NCI-H2081 (cell line): ENCODE measurements at places on chromosomes 5 and 9.

DNA sequence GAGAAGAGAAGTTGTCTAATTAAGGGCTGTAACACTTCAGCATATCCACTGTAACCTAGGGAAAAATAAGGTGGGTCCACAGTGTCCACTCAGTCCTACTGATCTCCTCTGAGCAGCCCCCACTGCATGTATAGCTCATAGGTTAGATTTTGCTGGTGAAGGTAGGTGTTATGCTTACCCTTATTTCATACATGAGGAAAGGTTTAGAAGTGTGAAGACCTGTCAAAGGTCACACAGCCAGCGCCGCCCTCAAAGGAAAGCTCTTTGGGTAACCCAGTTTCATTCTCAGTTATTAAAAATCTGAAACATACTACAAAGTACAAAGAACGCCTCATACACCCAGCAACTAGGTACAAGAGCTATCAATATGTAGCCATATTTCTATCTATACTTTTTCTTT, 87.2 kb downstream of the TLE4 start:
- no peak for DNase-seq

DNA sequence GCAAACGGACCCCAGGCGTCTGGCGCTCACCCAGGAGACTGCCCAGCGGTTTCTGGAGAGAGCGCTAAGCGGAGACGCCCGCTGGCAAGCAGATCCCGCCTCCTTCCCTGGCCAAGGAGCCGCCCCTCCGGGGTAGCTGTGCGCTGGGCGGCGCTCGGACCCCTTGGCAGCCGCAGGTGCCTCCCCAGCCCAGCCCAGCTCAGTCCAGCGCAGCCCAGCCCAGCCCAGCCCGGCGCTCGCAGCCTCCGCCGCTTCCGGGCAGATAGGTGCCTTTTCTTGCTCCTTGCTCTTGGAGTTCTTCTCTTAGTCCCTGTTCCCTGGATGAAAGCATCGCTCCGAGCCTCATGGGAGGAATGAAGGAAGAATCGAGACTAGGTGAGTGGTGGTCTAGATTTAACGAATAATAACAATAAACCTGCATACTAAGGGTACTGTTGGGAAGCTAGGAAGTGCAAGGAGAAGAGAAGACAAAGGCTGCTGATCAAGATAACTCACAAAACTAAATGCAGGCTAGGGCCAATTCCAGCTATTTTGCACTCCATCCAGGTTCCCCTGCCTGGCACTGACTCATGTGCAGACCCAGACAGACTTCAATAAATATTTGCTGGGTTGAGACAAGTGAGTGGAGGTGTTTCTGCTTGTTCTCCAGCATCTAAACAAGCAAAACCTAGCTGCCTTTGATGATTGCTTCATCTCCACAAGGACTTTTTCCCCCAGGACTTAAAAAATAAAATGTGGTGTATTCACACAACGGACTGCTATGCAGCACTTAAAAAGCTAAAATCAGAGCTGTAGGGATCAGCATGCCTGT, at the start of gene STK32A:
Gene STK32A, plus strand, starts transcription at position 202 of the 811 bp plus-strand sequence. CDS start 4,609 bp downstream, outside the sequence.
- peak; percentile 28 for DNase-seq

DNA sequence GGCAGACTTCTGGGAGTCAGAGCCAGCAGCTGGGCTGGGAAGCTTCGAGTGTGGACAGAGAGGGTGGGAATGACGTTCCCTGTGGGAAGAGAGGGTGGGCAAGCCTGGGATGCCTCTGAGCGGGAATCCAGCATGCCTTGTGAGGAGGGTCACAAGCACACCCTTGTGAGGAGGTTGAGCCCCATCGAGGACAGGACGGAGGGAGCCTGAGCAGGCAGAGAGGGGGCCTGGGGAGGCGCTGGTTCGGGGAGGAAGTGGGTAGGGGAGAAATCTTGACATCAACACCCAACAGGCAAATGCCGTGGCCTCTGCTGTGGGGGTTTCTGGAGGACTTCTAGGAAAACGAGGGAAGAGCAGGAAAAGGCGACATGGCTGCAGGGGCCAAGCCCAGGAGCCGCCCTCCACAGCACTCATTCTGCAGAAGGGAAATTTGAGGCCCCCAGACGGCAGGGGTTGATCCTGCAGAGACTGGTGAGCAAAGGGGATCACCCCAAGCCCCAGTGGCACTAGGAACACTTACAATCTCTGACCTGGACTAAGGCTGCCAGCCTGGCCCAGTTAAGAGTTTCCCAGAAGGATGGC, 1.1 kb upstream of the IL13 start:
- no peak for DNase-seq

DNA sequence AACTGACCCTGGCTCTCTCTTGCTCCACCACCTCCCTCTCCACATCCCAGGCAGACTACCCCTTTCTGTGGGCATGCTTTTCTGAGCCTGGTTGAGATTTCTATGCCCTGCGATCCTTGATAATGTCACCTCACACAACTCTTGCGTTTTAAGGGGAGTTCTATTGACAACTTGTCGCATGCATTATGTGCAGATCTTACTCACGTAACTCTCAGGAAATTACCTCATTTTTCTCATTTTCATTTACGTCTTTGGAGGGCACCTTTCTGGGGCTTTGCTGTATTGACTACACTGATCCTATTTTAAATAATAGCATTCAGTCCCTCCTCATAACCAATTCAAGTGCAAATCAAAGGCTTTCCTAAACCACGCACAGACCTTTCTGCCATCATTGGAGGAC, 140.4 kb upstream of the WWC1 start:
- no peak for DNase-seq

DNA sequence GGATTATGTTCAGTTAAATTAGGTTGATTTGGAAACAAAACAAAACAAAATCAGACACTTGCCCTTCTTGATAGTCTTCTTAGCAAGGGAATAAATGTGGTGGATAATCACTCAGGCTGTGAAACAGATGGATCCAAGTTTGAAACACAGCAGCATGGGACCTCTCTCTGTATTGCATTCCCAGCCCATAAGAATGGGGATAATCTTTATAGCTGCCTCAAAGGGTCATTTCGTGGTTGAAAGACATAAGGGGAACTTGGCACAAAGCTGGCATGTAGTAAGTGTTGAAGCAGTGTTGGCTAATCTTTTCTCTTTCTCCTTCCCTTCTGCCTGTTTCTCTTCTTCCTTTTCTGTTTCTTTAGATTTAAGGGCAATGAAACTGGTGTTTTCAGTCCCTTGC, 333.9 kb upstream of the TLE4 start:
- no peak for DNase-seq

DNA sequence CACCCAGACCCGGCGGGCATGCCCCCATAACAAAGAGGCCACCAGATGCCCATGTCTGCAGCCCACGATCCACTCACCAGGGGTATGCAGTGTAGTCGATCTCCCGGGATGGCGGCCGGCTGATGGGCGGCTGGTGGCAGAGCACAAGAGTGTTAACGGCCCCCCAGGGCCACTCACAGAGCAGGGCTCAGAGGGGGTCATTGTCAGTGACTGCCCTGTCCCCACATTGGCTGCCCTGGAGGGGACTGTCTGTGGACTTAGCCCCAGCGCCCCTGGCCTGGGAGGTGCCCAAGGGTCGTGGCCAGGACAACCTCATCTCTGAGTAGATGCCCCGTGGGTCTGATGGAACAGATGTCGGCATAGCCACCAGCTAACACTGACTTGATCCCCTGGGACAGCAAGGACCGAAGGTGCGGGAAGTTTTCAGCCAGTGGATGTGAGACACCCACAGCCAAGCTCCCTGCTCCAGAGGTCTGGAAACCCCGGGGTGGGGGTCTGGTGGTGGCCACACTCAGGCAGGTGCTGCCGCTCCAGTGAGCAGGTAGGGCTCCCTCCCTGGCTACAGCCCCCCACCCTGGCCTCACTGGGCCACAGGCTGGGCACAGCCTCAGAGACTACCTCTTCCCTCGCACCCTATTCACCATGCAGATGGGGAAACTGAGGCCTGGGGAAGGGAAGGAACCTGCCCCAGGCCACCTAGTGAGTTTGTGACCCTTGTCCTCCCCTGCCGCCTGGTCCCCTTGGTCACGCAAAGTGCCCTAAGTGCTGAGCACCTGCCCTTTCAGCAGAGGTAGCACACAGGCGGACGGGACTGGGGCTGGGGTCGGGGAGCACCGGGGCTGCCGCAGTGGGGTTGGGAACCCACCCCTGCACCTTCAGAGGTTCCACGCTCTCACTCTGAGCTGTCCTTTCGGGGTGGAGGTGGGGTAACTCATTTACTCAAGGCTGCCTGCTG, 38.1 kb upstream of the SARDH start:
- no peak for DNase-seq

DNA sequence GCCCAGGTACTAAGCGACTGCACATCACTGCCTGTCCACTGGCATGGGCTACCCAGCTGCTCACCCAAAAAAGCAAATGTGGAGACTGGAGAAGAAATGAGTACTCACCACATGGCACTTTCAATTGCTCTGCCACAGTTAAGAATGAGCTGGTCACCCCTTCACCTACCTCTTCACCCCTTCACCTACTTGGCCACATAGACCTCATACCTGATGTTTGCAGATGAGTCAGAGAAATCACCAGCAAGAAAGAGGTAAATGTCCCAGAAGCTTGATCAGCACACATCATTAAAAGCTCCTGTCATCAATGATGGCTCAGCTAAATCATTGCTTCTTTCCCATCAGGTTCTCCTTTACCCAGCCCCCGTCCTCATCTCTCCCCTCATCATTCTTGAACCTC, 7.6 kb upstream of the PRUNE2 start:
- no peak for DNase-seq

DNA sequence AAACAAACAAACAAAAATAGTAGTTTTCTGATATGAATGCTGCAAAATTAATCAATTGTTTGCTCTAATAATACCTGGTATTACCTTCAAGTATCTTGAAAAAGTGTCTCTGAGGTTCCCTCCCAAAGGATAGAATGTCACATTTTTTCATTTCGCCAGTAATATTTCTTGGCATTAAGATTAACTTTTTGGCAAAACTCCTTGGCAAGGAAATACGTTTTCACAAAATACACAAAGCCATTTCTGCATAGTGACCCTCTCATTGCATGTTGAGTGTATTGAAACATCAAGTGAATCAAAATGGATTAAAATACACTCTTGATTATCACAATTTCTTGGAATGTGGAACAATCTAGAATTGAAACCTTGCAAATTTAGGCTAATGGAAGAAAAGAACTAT, 230.5 kb downstream of the ATPSCKMT start:
- DNase-seq = no peak
